NCI-H187 (cell line): ENCODE measurements at places on chromosomes 3 and 15.

DNA sequence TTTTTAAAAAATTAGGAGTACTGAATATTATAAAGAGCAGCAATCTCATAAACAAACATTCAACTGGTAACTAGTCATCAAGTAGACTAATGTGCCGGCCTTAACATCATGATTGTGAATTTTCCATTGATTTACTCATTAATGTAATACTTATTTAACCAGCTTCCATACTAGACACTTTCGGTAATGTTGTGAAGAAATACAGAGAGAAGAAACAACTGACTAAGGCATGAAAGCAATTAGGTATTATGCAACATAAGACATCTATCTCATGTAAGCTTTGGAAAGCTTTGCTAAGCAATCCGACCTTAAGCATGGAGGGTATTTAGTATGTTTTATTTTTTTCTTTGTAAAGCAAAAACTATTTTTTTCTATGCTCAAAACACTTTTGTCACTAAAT is 108.0 kb downstream of the IL1RAP start:
- DNase-seq: no peak

GRCh38 chr3:127213381-127213918 is 20.5 kb downstream of the PRR23E start:
- DNase-seq: no peak

GRCh38 chr3:13296662-13297061 is 123.5 kb downstream of the NUP210 start:
- no peak for DNase-seq

DNA sequence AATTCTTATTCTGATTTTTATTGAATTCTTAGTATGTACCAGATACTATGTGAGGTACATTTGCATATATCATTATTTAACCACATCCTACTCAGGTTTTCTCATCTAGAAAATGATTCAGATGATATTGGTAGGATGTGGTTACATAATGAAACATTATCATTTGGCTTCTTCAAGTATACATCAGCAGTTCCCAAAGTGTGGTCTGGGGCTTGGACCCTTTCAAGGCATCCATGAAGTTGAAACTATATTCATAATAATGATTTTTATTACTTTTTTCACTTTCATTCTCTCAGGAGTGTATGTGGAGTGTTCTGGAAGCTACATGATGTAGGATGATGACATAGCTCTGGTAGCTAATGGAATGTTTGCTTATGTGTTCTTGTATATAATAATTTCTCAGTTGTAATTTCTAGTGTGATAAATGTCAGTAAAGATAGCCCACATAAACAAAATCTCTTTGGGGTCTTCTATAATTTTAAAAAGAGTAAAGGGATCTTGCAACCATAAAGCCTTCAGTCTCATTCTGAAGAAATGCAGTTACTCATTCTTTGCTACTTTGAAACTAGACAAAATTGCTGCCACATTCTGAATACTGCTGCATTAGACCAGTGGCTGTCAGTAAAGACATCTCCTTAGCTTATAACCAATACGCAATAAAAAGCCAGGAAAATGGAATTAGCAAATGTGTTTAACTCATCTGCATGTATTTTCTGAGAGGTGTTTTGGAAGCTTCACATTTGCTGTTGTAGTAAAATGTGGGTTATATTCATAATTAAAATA is 95.8 kb downstream of the PPARG start:
- DNase-seq: no peak

- DNase-seq: no peak
These were observed 218.8 kb upstream of the HES1 start for GRCh38 chr3:193917158-193917557.

DNA sequence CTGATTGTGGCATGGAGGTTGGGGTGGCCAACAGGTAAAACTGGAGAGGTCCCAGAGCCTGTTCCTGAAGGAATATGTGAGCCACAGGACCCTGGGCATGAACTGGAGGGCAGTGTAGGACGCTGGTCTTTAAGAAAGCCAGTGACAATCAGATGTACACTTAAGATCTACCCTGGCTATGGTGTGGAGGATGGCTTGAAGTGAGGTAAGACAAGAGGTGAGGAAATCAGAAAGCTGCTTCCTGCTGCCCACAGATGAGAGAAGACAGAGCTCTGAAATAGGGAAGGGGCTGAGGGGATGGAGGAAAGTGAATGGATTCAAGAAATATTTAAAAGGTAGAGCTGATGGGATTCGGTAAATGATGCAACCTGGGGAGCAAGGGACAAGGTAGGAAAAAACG is 22.7 kb upstream of the KLHL6 start:
- no peak for DNase-seq

GRCh38 chr3:69182588-69183316 is 60.4 kb upstream of the LMOD3 start:
- DNase-seq: no peak

- DNase-seq: no peak
These were observed 6.6 kb upstream of the CD47 start for GRCh38 chr3:108097322-108098002.

DNA sequence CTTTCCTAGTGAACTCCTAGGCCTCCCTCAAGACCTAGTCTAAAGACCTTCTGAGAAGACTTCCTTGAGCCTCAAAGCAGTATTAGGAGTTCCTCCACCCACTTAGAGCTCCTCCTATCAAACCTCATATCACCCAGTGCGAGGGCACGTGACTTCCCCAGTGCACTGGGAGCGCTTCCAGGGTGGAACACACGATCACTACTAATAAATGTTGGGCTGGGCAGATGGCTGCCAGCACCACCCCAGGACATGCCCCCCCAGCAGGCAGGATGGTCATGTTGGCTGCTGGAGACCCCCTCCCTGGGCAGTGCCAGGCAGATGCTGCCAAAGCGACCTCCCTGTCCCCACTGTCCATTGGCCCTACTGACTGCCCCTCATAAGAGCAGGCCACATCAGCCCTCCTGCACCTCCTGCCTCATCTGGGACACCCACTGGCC is 8.5 kb upstream of the PLXND1 start:
- DNase-seq: no peak

- no peak for DNase-seq
These were observed 87.8 kb upstream of the PLXND1 start for GRCh38 chr3:129694228-129694627.

GRCh38 chr3:120027226-120027625 is 67.0 kb downstream of the GSK3B start:
- no peak for DNase-seq

DNA sequence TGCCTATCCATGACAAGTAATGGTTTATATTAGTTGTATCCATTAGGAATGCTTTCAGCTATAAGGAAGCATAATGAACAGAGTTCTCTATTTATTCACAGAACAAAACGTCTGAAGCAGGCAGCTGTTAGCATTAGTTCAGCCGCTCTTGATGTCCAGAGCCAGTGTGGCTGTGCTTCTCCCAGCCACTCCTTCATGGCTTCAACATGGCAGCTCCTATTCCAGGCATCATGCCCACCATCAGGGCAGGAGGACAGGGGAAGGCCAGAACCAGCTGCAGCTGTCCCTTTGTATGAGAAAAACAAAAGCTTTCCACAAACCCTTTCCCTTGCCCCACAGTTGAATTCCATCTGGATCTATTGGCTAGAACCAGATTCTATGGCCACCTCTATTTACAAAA is 12.9 kb upstream of the SNRK start:
- no peak for DNase-seq
